ENCODE measurements at places on chromosomes 13 and 19.

- no peak for DNase-seq
These were observed 2.1 kb upstream of the CA11 start for GRCh38 chr19:48648134-48648533.

DNA sequence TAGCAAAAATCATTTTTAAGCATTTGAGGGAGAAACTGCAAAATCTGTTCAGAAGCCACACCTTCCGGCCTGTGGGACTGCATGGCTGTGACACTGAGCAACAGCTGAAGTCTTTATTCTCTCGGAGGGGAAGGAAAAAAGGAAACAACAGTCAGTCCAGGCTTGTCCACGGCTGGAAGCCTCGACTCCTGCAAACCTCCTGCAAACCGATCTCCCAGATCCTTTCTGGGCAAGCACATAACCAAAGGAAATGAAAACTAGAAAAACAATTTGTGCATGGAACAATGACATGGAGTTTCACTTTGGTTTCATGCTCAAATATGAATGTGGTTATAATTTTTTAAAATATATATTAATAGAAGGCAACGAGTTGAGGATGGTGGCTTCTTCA is 1.0 kb downstream of the COL4A1 start:
- no peak for DNase-seq

- no peak for DNase-seq
These were observed 57.0 kb downstream of the PCDH20 start for GRCh38 chr13:61358599-61358998.

DNA sequence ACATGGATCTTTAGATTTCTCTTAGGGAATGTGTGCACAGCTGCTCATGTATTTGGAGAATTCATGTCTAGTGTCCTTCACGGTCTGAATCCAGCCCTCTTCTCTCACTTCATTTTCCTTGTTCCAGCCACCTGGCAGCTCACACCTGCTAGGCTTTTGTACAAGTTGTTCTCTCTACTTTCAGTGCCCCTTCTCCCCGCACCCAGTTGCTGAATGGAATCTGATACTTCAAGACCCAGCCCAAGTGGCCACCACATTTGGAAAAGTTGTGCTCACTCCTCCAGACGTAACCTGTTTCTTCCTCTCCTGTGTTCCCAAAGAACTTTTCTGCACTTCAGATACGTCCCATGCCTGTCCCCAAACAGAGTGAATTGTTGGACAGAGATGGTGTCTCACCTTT is 235.6 kb downstream of the SHISA2 start:
- DNase-seq: no peak

GRCh38 chr19:34145741-34146202 is 26.5 kb upstream of the LSM14A start:
- DNase-seq: peak; percentile 64

DNA sequence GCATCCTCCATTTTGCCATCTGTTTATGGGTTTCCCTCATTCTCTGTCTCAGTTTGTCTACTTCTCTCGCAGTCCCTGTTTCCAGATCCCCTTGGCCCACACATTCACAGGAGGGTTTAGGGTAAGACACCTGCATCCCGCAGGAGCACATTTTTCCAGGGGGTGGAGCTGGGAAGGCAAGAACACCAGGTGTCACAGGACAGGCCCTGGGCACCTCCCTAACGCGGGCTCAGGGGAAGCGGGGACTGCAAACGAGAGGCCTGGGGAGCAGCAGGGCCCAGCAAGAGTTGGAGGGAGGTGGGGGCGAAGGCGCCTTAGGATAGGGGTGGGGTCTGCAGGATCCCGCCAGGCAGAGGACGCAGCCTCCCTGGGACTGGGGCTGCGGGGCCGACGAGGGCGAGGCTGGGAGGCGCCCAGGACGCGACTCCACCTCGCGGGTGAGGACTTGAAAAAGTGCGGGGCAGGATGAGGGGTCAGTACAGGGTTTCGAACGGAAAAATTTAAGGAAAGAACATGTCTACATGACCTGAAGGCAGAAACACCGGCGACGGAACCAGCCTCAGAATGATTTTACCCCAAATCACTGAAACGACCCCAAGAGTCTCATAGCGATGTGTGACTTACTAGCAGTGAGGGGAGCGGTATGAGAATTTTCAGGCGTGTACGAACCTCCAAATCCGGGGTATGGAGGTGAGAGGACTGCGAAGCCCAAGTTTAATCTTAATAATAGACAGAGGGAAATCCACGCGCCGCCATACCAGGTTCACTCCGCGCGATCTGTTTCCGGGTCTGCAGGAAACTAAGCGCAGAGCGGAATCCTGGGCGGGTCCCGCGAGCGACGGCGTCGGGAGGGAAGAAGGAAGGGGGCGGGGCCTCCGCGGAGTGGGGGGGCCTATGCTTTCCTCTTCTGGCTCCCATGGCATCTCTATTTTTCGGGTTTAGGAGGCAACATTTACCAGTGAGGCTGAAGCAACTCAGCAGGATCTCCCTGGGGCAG is 7.1 kb upstream of the ERVV-2 start:
- no peak for DNase-seq

DNA sequence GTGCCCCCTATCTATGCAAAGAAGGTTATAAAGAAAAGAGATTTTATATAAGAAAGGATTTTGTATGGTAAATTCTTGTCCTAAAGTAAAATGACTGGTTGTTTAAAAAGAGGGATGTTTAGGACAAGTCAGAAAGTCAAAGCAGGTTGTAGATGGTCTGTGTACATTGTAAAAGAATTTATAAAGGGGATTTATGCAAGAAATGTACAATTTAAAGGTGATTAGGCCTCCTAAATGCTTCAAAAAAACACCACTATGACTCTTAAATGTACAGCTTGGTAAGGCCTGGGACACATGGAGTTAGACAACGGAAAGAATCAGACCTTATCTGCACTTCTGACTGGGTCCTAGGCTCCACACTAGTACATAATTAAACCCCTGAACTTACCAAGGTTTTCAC is 19.3 kb upstream of the C13orf42 start:
- DNase-seq: no peak

DNA sequence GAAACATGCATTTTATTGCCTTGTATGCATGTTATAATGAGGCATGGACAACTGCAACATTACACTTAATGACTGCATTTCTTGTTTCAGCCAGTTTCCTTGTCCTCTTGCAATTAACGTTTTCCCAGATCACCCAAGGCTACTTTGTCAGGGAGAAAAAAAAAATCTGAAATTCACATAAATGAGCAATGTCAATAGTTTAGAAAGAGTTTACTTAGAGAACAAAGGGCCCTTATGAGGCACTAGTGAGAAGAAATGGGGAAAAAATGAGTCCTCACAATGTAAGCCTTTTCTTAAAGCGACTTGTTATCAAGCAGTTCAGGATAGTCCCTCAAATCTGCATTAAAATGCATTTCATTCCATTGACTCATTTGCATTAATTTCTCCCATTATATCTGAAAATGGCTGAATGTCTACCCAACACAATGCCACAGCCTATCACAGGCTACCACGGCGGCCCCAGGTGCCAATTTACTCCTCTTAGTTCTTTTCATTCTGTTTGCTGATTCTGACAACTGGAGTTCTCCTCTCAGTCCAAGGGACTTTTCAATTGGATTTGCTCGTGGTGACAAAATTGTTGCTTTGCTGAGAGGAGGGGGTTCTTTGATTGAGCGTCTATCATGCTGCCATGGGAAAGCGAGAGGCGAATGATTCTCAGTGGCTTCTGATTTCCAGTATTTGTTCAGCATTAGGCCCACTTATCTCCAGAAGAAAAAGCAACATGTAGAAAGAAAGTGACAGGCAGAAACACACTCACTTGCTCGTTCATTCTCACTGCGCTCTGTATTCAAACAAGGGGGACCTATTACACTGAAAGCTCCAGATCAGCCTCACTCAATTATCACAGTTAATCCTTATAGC is 107.1 kb downstream of the DACH1 start:
- DNase-seq: no peak

GRCh38 chr13:93955904-93956303 is 523.6 kb downstream of the DCT start:
- no peak for DNase-seq

DNA sequence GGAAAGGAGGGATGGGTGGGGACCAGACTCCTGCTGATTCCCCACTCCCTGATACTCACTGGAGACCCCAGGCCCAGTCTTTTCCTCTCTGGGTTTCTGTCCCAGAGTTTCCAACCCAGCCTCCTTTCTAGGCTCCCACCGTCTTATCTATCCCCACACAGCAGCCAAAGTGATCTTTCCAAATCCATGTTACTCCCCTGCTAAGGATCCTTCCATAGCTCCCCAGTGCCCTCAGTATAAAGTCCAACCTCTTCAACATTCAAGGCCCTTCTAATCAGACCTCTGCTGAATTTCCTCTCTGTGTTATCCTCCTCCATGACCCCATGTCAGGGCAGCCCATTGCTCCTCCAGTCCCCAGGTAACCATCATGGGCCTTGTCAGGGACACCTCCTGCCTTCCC is 1.3 kb upstream of the TGFB1 start:
- DNase-seq: no peak

DNA sequence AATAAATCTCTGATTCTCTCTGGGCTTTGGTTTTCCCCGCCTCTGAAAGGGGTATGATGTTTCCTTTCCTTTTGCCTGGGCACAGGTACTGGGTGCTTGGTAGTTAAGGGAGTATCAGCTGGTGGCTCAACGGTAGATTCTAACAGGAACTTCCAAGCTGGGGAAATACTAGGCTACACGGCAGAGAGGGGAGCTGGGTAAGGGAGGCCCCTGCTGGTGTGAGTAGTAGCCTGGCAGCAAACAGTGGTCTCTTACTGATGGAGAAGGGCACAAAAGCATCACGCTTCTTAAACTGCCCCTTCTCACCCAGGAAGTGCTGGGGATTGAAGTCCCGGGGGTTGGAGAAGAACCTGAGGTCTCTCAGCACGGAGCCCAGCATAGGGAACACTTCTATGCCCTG is 26.9 kb upstream of the CYP2A7 start:
- DNase-seq: peak; percentile 43

GRCh38 chr13:49625392-49626079 is 2.8 kb upstream of the ARL11 start:
- no peak for DNase-seq

DNA sequence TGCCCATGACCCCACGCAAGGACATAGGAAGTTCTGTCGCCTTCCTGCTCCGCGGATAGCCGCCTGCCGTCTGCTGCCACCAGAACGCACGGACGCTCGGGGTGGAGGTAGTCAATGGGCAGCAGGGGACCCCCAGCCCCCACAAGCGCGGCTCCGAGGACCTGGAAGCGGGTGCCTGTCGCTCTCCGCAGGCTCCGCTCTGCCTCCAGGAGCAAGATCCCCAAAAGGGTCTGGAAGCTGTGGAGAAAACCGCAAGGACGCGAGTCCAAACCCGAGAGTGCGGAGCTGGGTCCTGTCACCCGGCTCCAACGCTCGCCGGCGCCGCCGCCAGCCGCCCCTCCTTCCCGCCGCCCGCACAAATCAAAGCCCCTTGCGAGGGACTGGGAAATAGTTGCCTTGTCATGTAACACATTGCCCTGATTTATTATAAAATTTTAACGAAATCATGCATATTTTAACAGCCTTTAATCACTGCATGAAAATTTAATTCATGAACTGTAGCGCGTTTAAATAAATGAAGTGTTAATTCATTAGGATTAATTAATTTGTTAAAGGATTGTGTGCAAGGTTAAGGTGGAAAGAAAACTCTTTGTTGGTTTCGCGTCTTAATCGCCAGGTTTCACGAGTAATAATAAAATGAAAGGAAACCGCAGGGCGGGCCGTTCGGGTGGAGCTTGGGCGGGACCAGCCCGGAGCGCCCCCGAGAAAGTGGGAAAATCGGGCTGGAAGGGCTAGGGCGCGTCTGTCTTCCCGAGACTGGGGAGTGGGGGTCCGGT is 5.5 kb upstream of the POU4F1 start:
- no peak for DNase-seq

GRCh38 chr13:44431150-44431549 is 57.5 kb downstream of the SERP2 start:
- DNase-seq: no peak

GRCh38 chr19:50780753-50781435 is 9.3 kb upstream of the ACP4 start:
- DNase-seq: no peak

GRCh38 chr13:99926014-99926731 is 45.4 kb downstream of the ZIC5 start:
- no peak for DNase-seq
